ENCODE measurements at places on chromosomes 6 and 20. TPM values are rescaled to one million over a fixed set of nuclear protein-coding genes. Genes with fewer than 3 reads are reported as not detected.

ANGPT4 gene
- total RNA-seq: 0.42 TPM

MICB gene
- total RNA-seq: 4.5 TPM

TAB2 gene
- 58.3 TPM for total RNA-seq

COL9A1 gene
- not detected for total RNA-seq

SYNDIG1 gene
- total RNA-seq: 0.77 TPM

PARD6B gene
- total RNA-seq: 2.0 TPM

- DNase-seq: no peak
Observed at GRCh38 chr6:97133067-97133466, 149.9 kb downstream of the MMS22L start.

GRCh38 chr6:80872951-80873308, 766.5 kb downstream of the BCKDHB start:
- no peak for DNase-seq

GRCh38 chr6:75117701-75118100, 88.2 kb downstream of the COL12A1 start:
- DNase-seq: no peak

- no peak for DNase-seq
Observed at GRCh38 chr6:137020776-137021175, 24.0 kb downstream of the IL20RA start.

DNA sequence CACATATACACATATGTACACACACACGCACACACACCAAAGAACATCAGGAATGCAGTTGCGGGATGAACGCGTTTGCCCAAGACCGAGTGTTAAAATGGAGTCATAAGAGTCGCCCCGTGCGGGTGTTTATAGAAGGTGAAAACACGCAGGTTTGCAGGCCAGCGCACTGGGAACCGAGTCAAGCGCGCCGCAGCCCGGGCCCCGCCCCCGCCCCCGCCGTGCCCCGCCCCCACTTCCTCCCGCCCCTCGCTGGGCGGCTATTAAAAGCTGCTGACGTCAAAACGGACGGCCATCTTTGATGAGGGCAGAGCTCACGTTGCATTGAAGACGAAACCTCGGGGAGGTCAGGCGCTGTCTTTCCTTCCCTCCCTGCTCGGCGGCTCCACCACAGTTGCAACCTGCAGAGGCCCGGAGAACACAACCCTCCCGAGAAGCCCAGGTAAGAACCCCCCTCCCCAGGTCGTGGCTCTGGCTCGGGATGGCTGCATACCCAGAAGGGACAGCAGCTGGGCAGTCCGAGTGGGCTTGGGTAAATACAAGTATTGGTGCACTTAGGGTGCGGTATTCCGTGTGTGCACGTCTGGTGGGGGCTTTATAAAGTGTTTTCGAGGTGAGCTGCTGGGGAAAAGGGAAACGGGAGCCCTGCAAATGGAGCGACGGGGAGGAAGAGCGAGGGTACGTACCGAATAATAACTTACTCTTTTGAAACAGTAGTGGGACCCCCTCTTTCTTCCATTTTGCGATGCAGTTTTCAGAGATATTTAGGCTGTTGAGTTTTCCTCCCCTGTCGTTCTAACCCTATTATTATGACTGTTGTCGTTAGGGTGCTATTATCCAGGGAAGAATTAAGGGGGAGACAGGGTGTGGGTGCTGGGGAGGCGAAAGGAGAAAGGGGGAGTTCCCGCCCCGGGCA, at the start of gene SNAP25:
TSS of gene SNAP25 (plus strand) at position 295 of the 916 bp plus-strand sequence. CDS start 56,662 bp downstream, outside the sequence.
- DNase-seq: no peak

GRCh38 chr6:33411632-33412005, 805 bp downstream of the PHF1 start:
- DNase-seq: no peak

GRCh38 chr20:23136893-23137745, 51.0 kb upstream of the CD93 start:
- no peak for DNase-seq

GRCh38 chr6:121463087-121463486, 27.6 kb downstream of the GJA1 start:
- DNase-seq: no peak

DNA sequence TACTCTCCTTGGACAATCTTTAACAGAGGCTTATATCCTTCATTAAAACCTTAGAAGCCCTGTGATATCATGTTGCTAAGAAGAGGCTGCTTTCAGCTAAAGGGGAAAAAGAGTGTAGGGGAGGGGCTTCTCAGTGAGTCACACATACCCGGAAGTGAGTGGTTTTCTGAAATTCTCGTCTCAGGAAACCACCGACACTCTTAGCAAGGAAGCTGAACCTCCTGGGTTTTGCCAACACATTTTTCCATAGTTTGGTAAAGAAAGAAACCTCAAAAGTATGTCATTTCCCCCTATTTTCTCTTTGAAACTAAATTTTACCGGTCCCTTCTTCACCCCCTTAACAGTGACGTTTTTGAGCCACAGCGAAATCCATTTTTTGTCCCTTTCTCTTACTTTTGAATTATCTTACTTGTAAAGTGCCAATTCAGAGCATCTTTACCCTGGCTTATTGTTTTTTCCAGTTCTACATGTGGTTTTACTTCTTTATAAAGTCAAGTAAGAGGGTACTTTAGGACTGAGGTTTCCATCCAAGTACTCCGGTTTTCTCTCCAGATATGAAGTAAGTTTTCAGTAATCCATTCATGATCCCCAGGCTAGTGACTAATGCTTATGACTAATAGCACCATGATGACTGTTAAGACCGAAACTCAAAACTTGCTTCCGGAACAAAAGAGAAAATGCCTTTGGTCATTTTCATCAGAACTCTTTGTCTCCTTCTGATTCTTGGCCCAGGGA, 219.3 kb downstream of the ARHGAP18 start:
- DNase-seq: no peak

DNA sequence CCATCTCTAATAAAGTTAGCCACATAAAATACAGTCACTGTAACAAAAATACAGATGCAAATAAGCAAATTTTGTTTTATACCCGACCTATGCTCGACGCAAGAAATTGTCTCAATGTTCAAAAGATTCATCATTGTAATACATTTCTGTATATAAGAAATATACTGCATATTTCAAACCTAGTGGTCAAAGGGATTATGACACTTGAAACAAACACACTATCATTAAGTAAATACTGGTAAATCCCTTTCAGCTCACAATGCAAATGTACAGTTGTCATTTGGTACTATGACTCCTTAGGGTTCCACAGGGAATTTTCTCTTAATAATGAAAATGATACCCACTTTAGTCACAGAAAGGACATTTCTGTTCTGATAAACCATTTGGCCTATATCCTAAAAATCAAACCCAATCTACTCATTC, 2.2 kb downstream of the HIVEP2 start:
- DNase-seq: no peak

- DNase-seq: no peak
Observed at GRCh38 chr20:60001108-60001507, 42.9 kb downstream of the CDH26 start.

DNA sequence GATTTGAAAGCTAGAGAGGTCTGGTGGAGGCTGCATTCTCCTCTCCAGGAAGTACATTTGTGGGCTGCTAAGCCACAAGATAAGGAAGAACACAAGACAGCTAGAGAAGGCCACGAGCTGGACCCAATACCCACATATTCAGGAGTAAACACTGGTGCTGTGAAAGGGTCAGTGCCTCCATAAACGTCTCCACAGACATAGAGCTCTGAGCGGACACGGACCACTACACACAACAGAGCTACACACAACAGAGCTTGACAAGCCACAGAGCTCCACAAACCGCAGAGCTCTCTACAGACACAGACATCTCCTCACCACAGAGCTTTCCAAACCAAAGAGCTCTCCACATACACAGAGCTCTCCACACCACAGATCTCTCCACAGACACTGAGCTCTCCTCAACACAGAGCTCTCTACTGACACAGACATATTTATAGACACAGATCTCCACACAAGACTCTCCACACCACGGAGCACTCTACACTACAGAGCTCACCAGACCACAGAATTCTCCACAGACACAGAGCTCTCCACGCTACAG, 51.9 kb downstream of the ERMARD start:
- DNase-seq: no peak

DNA sequence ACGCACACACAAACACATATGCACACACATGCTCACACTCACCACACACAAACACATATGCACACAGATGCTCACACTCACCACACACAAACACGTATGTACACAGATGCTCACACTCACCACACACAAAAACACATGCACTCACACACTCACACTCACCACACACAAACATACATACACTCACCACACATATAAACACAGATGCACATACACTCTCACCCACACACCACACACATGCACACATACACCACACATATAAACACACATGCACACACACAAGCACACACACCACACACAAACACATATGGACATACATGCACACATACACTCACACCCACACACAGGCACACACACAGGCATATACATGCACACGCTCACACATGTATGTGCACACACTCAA, 112.3 kb downstream of the ERMARD start:
- no peak for DNase-seq

- DNase-seq: no peak
Observed at GRCh38 chr20:50821994-50822393, 27.1 kb downstream of the BCAS4 start.

GRCh38 chr20:10077081-10077471, 42.3 kb downstream of the ANKEF1 start:
- no peak for DNase-seq

DNA sequence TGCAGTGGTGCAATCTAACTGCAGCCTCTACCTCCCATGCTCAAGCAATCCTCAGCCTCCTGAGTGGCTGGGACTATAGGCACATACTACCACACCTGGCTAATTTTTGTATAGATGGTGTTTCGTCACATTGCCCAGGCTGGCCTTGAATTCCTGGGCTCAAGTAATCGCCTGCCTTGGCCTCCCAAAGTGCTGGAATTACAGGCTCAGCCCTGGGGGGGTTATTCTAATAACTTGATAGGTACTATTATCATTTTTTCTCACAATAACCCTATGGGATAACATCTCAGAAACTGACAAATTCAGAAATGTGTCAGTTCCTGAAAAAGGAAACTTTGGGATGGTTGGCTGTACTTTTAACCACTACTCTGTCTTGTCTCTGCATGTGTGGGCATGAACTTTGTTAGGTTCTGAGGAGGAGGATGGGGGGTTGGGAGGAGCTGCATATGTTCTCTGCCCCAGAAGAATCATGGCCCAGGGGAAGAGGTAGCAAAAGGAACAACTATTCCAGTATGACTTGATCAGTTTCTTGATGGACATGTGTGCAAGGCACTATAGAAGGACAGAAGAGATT, 169.9 kb downstream of the CARMIL1 start:
- DNase-seq: no peak

- no peak for DNase-seq
Observed at GRCh38 chr6:1516742-1517520, 92.8 kb upstream of the FOXC1 start.

Measured in mesenteric fat pad (tissue), 1 donor.